ENCODE measurements at places on chromosomes 16 and 17. TPM values are rescaled to one million over a fixed set of nuclear protein-coding genes. Genes with fewer than 3 reads are reported as not detected.

GRCh38 chr16:75288596-75289120, 37.2 kb upstream of the BCAR1 start:
- peak; percentile 76 for DNase-seq

DNA sequence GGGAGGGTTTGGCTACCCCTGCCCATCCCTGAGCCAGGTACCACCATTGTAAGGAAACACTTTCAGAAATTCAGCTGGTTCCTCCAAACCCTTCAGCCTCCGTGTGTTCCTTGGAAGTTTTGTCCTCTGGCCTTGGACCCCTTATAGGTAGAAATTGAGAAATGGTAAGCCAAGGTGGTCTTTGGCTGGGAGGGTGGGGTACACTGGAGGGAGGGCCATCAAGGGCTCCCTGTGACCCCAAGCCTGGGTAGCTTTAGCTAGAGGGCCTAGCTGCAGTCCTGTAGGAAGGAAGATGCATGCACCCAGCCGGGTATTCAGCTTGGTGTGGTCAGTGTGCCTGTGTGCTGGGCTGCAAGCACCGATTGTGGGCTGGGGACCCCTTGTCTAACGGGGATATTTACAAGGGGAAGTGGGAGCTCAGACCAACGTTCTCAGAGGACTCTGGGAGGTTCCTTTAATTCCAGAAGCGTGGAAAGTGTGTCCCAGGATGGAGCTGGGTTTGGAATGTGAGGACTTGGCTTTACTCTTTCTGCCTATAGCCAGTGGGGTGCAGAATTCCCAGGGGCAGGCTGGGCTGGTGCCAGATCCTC, 6.8 kb downstream of the NAT9 start:
- DNase-seq = no peak

- no peak for DNase-seq
Observed at GRCh38 chr17:80456465-80457235, 19.8 kb downstream of the NPTX1 start.

GRCh38 chr17:21275047-21275578, 9.4 kb upstream of the MAP2K3 start:
- DNase-seq = no peak

DNA sequence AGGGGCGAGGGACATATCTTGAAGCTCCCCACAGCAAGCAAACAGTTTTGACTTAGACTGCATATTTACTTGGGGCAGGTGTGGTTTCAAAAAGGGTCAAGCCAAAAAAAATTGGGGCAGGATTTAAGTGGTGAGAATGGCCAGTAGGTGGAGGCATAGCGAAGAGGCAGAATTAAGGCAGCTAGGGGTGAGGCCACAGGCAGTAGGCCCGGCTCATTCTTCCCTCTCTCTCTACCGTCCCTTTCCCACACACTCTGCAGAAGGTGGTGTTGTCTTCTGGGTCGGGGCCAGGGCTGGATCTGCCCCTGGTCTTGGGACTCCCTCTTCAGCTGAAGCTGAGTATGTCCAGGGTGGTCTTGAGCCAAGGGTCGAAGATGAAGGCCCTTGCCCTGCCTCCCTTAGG, 2.6 kb downstream of the SHBG start:
- peak; percentile 65 for DNase-seq

GRCh38 chr17:17560975-17561374, 30.5 kb downstream of the PEMT start:
- no peak for DNase-seq

DNA sequence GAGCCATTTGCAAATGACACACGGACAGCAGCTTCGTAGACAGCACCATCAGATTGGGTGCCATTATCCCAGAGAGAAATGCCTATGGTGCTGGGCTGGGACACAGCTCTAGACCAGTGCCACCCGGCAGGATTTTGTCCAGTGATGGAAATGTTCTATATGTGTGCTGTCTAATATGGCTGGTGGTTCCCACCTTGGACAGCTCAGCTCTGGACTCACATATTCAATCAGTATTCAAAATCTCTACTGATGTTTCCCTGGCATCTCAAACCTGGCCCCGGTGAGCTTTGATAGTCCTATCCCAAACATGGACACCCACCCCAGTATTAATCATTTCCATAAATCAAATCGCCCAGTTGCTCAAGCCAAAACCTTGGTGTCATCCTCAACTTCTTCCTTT, 23.0 kb downstream of the FA2H start:
- DNase-seq = no peak

- no peak for DNase-seq
Observed at GRCh38 chr16:68447653-68448359, 502 bp downstream of the SMPD3 start.

DNA sequence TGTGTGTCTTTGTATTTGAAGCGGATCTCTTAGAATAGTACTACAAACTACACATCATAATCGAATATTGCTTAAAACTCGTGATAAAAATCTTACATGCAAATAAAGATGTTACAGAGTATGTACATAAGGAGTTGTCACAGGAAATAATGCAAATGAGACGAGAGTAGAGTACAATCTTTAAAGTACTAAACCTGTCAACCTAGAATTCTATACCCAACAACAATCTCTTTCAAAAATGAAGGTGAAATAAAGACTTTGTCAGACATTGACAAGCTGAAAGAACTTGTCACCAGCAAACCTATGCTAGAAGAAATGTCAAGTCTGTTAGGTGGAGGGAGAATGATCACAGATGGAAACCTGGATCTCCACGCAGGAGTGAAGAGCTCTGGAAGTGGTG, 83.7 kb upstream of the GNG13 start:
- DNase-seq = no peak

GRCh38 chr17:63434951-63435571, 11.0 kb downstream of the CYB561 start:
- no peak for DNase-seq

- DNase-seq = no peak
Observed at GRCh38 chr17:48996722-48997102, 473 bp upstream of the IGF2BP1 start.

DNA sequence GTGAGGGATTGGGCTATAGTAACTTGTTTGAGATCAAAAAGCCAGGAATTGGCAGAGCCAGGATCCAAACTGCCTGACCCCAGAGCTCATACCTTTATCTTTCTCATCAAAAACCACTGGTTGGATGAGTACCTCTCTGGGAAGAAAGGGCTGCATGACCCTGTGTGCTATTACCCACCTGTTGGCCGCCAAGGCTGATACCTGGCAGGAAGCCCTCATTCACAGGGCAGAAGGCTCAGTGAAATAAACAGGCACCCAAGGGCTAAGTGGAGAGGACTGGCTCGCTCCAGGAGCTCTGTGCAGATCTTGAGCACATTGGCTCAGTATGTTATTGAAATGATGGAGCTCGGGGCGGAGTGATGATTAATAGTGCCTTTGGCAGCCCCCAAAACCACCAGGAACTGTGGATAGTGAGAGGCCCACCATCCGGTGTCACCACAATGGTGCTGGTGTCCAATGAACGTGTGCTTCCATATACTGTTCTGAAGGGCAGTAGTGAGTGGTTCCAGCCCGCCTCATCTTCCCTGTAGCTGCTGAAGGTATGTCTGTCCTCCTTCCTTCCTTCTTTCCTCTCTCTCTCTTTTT, 197.6 kb downstream of the MSI2 start:
- no peak for DNase-seq

DNA sequence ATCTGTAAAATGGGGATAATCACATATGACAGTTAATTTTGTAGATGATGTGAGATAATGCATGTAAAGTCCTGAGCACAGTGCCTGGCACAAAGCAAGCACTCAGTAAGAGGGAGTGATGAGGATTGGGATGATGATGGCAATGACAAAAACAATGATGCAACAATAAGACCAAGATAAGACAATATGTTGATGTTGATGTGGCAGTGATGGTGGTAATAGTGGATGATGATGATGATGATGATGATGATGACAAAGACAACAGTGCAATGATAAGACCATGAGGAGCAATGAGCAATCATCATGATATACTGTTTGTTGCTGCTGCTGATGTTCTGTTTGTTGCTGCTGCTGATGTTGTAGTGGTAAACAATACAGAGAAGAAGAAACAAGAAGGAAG, 344.1 kb downstream of the NPIPA8 start:
- DNase-seq = no peak

GRCh38 chr16:3171181-3171854, 16.7 kb upstream of the OR1F1 start:
- peak; percentile 33 for DNase-seq

- no peak for DNase-seq
Observed at GRCh38 chr17:61185385-61185784, 214.3 kb upstream of the TBX2 start.

GRCh38 chr17:41212524-41213169, 13.8 kb upstream of the KRTAP9-2 start:
- no peak for DNase-seq

- DNase-seq = no peak
Observed at GRCh38 chr16:17160285-17160853, 310.4 kb downstream of the XYLT1 start.

GRCh38 chr17:75831032-75831571, 13.1 kb downstream of the UNC13D start:
- DNase-seq = no peak

GRCh38 chr16:30457743-30458560, 12.3 kb upstream of the SEPHS2 start:
- DNase-seq = no peak

DNA sequence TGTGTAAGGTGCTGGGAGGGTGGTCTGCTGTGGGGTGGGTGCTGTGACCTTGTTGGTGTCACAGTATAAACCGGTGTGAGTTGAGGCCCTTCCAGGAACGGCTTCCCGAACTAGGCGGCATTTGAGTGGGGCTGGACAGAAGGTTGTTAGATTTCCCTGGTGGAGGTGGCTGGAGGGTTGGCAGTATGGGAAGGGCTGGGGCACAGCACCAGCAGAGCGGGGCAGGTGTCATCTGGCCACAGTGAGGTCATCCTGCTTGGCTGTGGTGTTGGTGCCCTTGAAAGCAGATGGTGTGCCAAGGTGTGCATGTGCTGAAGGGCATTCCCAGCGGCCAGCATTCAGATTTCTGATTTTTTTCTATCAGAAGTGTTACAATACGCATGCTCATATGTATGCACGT, 28.1 kb downstream of the BANP start:
- no peak for DNase-seq

- no peak for DNase-seq
Observed at GRCh38 chr17:67912656-67913055, 83.6 kb downstream of the C17orf58 start.

GRCh38 chr17:19024101-19025078, 19.8 kb upstream of the FAM83G start:
- no peak for DNase-seq

DNA sequence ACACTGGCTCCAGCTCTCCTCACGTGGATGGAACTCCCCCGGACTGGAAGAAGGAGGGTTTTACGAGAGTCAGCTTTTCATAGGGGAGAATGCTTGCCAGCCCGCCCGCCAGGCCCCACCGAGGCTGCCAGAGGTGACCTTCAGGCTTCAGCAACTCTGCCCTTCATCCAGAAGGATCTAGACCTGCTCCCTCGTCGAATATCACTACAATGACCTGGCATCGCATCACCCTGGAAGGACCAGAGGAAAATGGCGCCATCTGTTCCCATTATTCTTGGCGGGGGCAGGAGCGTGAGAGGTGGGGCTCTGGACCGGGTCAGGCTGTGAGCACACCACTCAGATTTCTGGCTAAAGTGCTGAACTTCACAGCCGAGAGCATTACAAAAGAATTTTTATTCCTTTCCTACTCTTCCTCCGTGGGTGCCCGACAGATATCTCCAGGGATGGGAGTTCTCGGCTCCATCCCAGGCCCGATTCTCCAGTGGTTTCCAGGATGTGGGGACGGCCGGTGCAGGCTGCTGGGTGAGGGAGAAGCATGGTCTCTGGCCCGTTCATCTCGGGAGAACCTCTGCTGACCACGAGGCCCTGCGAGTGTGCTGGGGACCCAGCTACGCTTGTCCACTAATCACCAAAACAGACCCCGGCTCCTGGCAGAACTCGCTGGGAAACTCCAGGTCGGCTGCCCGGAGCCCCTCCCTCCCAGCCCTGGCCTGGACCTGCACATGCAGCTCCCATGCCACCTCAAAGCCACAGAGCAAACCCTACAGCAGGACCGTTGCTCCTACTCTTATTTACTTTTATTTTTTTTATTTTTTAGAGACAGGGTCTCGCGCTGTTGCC, 36.8 kb upstream of the ZNF469 start:
- no peak for DNase-seq

GRCh38 chr16:3065069-3065741, at the start of gene IL32:
Gene IL32, plus strand, starts transcription at chr16:3065640. Its CDS starts 172 bp downstream, at chr16:3065812.
- DNase-seq = peak; percentile 88

DNA sequence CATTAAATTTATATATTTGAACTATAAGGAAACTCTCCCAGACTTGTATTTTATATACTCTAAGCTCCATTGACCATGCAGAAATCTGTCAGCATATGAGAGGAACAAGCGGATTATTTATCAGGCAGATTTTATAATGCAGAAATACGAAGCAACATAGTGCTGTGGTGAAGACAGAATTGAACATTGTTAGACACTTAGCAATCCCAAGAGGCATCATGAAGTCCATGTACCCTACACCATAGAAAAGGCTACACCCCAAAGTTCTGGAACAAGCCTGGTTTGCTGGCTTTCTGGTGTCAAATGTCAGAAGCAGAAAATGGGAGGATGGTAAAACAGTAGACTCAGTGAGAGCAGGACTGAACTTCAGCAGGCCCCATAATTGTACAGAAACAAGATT, 241.1 kb downstream of the PRKCA start:
- no peak for DNase-seq

- peak; percentile 23 for DNase-seq
Observed at GRCh38 chr16:11610580-11610979, 23.9 kb upstream of the LITAF start.

DNA sequence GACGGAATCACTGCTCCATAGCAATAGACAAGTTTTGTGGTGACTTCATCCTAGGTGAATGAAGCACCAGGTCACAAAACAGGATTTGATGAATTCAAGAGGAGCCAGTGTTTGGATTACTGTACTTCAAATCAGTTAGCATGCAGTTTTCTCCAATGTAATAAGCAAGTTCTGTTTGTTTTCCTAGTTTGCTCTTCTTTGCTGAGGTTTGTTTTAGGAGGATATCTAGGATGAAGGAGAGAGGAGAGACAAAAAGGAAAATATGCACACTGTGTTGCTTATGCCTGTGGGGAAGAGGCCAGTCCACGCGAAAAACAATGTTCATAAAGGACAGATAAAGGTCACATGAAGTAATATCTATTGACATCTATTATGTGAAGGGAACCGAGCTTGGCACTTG, 9.0 kb downstream of the KRT37 start:
- no peak for DNase-seq

NUPR1 gene
- not detected for total RNA-seq

MOSMO gene
- 2.3 TPM for total RNA-seq

SMG1 gene
- total RNA-seq = 127 TPM

KCNJ2 gene
- total RNA-seq = not detected

EPX gene
- not detected for total RNA-seq

KCTD19 gene
- total RNA-seq = not detected

MFAP4 gene
- not detected for total RNA-seq

CCNF gene
- 1.3 TPM for total RNA-seq

CYBA gene
- total RNA-seq = 292 TPM

DOC2B gene
- 0.08 TPM for total RNA-seq

DNAI2 gene
- 0.66 TPM for total RNA-seq

TPSB2 gene
- total RNA-seq = not detected

ASPHD1 gene
- not detected for total RNA-seq

Measured in CD4-positive, alpha-beta T cell (primary cell).